ENCODE measurements at places on chromosomes 7 and 10.

- DNase-seq = no peak
These were observed 9.8 kb downstream of the ZNF775 start for GRCh38 chr7:150388709-150389531.

DNA sequence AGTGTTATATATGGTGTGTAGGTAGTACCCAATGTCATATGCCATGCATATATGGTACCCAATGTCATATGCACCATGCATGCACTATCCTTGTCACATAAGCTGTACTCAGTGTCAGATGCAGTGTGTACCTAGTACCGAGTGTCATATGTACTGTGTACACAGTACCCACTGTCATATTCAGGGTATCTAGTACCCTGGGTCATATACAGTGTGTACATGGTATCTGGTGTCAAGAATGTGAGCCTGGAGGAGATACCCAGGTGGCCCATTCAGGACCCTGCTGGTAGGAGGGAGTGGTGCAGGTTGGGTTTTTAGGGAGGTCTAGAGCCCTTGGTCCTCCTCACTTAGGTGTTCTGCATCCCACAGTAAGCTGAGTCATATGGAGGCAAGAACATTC lies 1.8 kb downstream of the ZMYND11 start:
- no peak for DNase-seq

DNA sequence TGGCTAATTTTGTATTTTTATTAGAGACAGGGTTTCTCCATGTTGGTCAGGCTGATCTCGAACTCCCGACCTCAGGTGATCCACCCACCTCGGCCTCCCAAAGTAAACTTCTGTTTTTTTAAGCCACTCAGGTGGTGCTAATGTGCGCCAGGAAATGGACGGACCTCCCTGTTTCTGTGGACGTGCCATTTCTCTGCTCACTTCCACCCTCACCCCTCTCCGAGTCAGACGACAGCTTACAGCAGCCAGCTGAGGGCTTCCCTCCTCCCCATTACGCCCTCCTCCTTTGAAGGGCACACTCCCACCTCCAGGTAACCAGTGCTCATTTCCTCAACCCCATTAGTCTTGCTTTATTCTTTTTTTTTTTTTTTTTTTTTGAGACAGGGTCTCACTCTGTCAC lies 41.7 kb upstream of the EZH2 start:
- DNase-seq = no peak

GRCh38 chr10:105674448-105674847 lies 1033.4 kb downstream of the SORCS3 start:
- DNase-seq = no peak

GRCh38 chr10:77963901-77964300 lies 37.3 kb upstream of the DLG5 start:
- DNase-seq = no peak

GRCh38 chr10:72887043-72887442 lies 6.5 kb upstream of the OIT3 start:
- no peak for DNase-seq

GRCh38 chr7:25954395-25954794 lies 197.6 kb upstream of the NFE2L3 start:
- DNase-seq = no peak

DNA sequence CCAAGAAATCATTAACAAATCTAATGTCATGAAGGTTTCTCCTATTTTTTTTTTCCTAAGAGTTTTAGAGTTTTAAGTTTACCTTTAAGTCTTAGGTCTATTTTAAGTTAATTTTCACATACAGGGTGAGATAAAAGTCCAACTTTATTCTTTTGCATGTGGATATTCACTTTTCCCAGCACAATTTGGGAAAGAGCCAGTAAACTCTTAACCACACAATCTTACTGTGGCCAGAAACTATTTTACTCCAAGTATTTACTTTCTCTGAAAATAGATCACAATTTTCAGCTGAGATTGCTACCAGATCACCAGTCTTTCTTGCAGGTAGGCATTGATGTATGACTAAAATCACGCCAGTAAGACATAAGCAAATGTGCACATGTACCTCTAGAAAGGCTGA lies 728.5 kb downstream of the TNS3 start:
- DNase-seq = no peak

DNA sequence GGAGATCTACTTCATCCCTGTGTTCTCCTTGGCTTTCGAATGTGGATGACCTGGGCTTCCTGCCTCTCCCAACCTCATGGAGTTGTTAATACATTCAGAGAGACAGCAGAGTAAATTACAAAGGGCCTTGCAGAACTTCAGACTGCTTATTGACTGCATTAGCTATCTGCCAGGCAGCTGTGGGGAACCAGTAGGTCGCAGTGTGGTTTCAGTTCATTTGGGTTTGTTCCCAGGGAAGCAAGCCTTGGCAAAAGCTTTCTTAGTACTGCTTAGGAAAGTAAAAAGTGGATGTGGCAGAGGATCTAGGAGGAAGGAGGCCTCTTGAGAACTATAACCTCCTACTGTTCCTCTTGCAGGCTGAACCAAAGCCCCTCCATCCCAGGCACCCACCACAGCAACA lies 9.2 kb downstream of the NPFFR1 start:
- no peak for DNase-seq

- no peak for DNase-seq
These were observed 6.0 kb upstream of the TMED4 start for GRCh38 chr7:44587843-44588711.

DNA sequence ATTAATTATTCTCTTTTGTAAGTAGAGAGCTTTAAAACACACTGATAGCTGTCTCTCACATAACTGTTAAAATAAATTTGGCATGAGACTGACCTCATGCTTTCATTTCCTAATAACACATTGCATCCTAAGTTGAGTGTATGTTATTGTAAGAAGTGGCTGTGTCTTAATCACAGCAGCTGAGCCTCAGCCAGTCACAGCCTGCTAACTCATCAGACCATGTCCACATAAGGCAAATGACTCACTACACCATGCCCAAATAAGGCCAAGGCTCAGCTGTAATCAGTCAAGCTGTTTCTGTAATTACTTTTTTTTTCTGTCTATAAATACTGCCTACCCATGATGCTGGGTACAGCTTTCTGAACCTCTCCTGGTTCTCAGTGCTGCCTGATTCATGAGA lies 860.9 kb downstream of the XPNPEP1 start:
- no peak for DNase-seq

- DNase-seq = no peak
These were observed 591.1 kb downstream of the PTPRN2 start for GRCh38 chr7:157996359-157997079.

GRCh38 chr10:125014086-125014830 lies 72.3 kb downstream of the ZRANB1 start:
- no peak for DNase-seq

DNA sequence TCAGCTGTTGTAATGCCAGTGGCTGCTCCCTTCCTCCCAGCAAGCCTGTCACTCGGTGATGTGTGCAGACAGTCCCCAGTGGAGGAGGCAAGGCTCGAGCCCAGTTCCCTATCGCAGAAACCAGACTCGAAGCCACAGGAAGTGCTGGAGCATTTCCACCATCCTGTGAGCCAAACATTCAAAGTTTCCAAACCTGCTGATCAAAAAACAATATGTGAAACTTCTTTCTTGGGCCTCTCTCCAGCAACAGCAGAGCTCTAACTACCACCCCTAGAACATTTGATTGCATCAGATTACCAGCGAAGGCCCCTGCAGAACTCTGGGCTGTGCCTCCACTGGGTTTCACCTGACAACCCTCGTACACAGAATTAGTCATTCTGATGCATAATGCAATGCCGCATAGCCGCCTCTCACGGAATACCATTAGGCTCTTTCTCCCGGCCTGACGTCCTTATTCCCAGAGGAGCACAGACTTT lies 94.0 kb downstream of the ELMO1 start:
- no peak for DNase-seq

DNA sequence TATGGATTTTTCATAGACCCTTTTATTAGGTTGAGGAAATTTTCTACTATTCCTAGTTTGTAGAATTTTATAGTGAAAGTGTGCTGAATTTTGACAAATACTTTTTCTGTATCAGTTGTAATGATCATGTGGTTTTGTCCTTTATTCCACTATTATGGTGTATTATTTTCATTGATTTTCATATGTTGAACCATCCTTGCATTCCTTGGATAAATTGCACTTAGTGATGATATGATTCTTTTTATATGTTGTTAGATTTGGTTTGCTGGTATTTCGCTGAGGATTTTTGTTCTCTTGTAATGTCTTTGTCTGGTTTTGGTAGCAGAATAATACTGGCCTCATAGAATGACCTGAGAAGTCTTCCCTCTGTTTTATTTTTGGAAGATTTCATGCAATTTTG lies 140.6 kb upstream of the CDK6 start:
- no peak for DNase-seq

- DNase-seq = no peak
These were observed 145.9 kb downstream of the CTNNA3 start for GRCh38 chr10:67550046-67550445.

DNA sequence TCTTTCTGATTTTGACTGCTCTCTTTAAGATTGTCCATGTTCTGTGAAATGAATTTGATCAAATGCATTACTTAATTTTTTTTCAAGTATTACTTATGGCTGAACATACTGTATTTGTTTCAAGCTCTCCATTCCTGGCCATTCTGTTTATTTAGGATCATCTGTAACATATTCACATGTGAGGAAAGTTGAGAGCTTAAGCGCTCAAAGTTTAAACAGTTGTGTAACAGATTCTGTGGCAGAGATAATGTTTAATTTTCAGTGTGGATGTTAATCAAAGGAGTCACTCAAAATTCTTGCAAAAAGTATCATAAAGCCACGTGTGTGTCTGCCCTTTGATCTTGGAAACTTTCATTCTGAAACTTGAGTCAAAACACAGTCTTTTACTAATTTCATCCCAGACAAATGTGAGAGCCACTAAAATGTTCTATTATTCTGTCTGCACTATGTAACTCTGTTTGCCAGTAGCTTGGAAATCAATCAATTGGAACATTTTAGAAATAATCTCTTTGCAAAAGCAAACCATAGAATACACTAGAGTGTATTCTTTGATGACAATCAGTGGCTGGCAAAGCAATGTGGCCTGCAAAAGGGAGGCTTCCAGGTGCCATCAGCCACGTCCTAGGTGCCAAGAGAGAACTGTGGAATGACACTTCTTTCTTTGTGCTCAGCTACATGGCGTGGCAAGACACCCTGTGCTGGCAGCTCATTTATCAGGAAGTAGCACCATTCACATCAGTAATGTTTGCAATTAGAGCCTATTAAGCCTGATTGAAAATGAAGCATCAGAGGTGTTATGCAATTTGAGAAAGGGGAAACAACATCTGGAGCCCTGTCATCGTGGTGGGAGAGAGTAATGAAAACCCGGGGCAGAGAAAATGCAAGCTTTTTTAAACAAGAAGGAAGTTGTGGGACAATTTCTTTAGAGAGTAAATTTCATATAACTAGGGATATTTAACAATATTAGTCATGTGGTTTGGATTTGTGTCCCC lies 40.9 kb downstream of the ARL5B start:
- no peak for DNase-seq

- no peak for DNase-seq
These were observed 284.5 kb upstream of the SEMA3D start for GRCh38 chr7:85471307-85471706.

- no peak for DNase-seq
These were observed 64.4 kb upstream of the AHR start for GRCh38 chr7:17234030-17234397.

DNA sequence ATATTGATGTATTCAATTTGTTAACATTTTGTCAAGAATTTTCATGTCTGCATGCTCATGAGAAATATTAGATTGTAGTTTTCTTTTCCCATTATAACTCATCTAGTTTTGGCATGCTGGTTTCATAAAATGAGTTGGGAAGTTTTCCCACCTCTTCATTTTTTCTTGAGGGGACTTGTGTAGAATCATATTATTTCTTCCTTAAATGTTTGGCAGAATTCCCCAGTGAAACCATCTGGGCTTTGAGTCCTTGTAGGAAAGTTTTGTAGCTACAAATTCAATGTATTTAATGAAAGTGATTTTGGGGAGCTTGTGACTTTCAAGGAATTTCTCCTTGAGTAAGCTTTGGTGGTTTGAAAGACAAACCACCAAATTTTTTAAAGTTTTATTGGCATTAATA lies 173.2 kb downstream of the PHTF2 start:
- DNase-seq = no peak

DNA sequence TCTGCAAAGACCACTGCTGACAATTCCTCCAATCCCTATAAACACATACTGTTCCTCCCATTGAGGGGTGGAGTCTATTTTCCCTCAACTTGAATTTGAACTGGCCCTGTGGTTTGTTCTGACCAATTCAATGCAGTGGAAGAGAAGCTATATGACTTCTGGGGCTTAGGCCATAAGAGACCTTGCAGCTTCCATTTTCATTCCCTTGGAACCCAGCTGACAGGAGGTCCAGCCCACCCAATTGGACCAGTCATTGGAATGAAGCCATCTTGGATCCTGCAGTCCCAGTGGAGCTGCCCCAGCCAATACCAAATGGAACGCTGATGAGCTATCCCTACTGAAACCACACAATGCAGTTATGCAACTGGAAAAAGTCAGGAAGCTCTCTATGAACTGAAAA lies 8.9 kb upstream of the TMED4 start:
- DNase-seq = no peak

DNA sequence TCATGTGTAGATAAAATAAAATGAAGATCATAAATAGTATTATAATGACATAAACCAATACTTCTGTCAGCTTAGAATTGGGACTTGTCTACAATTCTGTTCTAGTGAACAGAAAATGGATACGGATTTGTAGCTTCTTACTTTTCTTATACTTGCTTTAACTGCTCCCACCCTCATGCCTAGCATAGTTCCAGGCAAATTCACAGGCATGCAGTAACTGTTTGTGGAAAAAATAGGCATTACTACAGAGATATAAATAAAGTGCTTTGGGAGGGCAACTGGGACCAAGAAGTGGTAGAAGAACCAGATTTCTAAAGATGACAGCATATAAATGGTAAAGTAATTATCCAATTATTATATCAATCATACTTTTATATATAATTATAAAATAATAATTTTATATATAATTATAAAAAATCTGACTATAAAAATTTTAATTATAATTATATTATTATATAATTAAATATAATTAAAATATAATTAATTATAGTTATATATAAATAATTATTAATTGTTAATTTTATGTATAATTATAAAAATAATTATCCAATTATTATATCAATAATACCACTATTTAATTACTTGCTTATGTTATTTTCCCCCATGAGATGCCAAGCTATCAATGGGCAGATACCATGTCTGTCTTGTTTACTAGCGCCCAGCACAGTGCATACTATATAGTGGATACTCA lies 144.1 kb downstream of the NOC3L start:
- no peak for DNase-seq

DNA sequence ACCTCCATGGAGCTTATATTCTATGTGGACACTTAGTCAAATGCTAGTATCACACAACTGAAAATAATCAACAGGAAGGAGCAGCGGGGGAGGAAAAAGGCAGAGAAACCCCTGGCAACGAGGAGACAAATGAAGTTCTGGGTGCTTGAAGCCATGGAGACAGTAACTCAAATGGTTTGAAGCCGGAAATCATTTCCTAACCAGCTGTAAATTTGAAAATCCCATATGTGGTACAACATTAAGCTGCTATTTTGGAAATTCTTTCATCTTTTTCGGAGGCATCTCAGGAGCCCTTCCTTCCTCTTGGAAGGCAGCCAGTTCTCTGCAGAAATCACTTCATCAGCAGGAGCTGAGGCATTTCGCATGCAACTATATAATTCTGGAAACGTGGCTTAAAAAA lies 91.4 kb downstream of the PPP1R3C start:
- no peak for DNase-seq

GRCh38 chr7:129855234-129855673 lies 97.5 kb downstream of the UBE2H start:
- no peak for DNase-seq
